Fibroblast of skin of scalp (primary cell): ENCODE measurements at places on chromosomes 16 and 17.

DNA sequence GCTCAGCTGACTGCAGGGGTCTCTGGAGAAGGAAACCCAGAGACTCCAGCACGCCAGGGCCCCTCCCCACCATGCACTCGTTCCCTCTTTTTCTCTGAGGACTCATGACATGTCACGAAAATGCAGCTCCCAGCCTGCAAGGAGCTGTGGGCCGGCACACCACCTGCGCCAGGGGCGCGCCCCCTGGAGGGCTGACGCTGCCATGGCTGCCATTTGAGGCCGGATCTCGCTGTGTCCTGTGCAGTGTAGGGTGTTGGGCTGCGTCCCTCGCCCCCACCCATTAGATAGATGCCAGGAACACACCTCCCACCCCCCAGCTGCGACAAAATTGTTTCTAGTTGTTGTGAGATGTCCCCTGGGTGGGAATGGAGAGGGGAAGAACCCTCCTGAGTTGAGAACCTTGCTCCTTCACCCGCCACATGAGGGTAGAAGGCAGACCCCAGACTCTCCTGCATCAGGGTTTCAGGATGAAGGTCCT is 8.2 kb downstream of the SYNGR2 start:
- DNase-seq: peak; percentile 45

DNA sequence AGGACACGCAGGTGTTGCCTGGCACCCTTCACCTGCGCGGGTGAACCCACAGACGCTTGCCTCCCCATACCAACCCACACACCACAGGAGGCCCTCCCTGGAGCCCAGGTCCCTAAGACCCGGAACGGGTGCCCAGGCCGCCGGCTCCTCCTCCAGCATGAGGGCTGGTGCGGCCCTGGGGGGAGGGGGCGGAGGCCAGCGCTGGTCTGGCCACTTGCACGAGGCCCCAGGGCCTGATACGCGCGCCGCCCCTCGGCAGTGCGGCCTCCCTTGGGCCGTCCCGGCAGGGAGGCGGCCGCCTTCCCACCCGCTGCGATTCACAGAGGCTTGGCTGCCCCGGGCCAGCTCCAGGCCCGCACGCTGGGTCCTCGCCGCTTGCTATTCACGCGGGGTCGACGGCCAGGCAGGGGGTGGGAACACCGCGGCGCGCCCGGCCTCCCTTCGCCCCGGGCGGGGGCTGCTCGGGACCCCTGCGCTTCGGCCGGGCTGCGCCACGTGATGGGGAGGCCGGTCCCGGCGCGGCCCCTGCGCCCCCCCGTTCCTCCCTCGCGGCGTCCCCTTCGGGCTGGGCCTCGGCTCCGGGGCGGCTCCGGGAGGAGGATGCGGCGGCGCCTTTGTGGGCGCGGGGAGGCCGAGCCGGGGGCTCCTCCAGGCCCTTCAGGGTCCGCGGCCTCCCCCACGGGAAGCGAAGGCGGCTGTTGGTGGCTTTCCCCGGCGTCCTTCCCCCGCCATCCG is 685 bp downstream of the FASN start:
- DNase-seq: peak; percentile 51

GRCh38 chr16:75106351-75107274 is 10.0 kb downstream of the LDHD start:
- no peak for DNase-seq

DNA sequence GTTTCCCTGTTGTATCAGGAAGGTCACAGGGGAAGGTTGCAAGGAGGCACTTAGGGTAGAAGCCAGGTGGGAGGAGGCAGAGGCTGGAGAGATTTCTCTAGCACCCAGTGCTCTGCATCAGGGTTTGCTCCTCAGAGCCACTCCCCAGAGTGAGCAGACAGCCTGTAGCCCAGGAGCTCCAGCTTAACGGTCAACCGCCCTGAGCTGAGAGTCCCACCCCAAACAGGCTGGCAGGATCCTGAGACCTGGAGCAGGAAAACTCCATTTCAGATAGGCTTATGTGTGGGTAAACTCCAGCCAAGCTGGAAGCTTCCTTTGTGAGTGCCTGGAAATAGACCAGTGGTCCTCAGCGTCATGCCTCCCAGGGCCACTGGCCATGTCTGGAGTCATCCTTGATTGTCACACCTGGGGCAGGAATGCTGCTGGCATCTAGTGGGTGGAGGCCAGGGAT is 37.9 kb downstream of the MPRIP start:
- DNase-seq: no peak

DNA sequence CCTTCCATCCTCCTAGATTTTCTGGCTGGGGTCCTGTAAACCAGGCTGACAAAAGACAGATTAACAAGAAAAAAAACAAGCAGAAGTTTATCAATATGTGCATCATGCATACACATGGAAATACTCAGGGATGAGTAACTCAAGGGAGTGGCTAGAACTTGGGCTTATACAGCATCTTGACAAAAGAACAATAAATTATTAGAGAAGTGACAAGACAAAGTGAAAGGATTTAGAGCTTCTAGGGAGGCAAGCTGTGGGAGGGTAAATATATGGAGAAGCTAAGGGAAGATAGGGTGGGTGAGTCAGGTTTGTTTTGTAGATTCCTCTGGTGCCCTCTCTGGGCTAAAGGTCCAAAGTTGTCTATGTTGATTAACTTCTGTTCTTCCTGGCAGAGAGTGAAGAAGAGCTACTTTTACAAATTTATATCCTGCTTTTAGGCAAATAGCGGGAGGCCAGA is 48.0 kb upstream of the NDRG4 start:
- DNase-seq: no peak

DNA sequence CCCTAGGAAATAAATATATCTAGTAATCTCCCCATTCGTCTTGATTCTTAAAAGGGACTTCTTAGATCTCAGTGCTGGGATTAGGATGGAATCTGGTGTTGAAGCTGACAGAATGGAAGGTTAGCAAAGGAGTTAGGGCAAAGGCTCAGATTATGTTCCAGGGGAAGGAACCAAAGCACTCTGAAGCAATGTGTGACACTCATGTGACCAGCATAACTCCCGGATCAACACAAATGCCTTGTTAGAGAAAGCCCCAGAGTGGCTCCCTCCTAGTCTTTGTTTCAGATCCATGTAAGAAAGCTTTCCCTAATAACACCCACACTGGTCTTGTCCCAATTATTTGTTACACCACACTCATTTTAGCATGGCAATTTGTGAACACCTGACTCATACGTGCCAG is 62.6 kb upstream of the ERN1 start:
- no peak for DNase-seq

DNA sequence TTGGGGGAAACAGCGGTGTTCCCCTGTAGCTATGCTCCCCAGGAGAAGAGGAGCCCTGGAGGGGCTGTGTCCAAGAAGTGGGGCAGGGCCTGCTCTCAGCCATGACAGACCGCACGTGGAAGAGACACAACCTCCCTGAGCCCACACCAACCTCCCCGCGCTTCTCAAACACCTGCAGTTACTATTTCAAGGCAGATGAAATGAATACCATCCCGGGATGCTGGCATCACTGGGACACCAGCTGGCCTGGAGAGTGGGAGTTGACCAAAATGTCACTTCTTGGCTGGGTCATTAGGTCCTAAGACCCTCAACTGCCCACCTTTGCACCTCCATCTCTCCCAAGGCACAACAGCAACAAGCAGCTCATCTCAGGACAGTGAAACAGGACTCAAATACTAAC is 32.0 kb downstream of the SPHK1 start:
- DNase-seq: no peak
